ENCODE measurements at places on chromosomes 1 and 21. TPM values are rescaled to one million over a fixed set of nuclear protein-coding genes. Genes with fewer than 3 reads are reported as not detected.

DNA sequence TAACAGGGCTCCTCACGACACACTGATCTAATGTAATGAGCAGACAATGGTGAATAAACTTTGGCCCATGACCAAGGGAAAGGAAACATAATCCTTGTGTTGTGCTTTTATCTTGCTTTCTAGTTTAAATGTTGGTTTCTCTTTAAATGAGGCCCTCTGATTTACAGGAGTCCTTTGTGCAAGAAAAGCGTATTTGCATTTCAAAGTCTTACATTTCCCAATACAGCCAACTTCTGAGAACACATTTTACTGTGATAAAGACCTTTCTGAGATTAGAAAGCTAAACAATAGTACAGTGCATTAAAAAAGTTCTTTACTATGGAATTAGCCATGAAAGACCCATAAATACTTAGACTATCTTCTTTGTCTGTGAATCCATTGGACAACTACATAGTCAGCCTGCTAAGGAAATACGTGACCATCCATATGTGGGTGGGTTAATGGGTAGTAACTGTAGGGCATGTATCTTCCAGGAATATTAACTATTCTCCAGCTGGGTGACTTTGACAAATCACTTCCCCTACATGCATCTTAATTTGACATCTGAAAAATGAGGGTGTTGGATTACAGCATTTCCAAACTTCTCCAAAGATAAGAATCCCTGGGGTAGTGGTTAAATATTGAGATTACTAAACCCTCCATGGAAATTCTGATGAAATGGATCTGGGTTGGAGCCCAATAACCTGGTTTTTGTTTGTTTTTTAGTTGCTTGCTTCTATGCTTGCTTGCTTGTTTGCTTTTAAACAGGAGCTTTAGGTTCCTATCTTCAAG is 50.3 kb upstream of the USP1 start:
- H3K36me3 ChIP-seq = no peaks in the 10 kb centered on the region
- H3K27me3 ChIP-seq = no peaks in the 10 kb centered on the region
- H3K27ac ChIP-seq = no peak overlapping the region
- DNase-seq = no peak

GRCh38 chr21:23471877-23472276 is 2135.4 kb downstream of the MRPL39 start:
- H3K36me3 ChIP-seq = no peaks in the 10 kb centered on the region
- no peak overlapping the region for H3K4me3 ChIP-seq
- H3K4me1 ChIP-seq = no peaks in the 10 kb centered on the region
- H3K27ac ChIP-seq = no peak overlapping the region
- no peaks in the 10 kb centered on the region for H3K27me3 ChIP-seq

- H3K4me1 ChIP-seq = no peaks in the 10 kb centered on the region
- H3K36me3 ChIP-seq = no peaks in the 10 kb centered on the region
- peak; percentile 70 for DNase-seq
- no peaks in the 10 kb centered on the region for H3K27me3 ChIP-seq
- peak overlapping the region; percentile 2 for H3K27ac ChIP-seq
Observed at GRCh38 chr1:177984136-177984525, 14.3 kb upstream of the SEC16B start.

- peaks cover 17% of the 10 kb centered on the region for H3K4me1 ChIP-seq
- DNase-seq = no peak
- H3K27me3 ChIP-seq = no peaks in the 10 kb centered on the region
- no peaks in the 10 kb centered on the region for H3K36me3 ChIP-seq
- peak overlapping the region; percentile 27 for H3K4me3 ChIP-seq
- peak overlapping the region; percentile 46 for H3K27ac ChIP-seq
Observed at GRCh38 chr1:212566522-212567479, 41.8 kb upstream of the ATF3 start.

- no peak overlapping the region for H3K27ac ChIP-seq
- H3K4me1 ChIP-seq = no peaks in the 10 kb centered on the region
- no peak for DNase-seq
- peaks cover 6% of the 10 kb centered on the region for H3K36me3 ChIP-seq
Observed at GRCh38 chr1:174274452-174274851, 115.1 kb downstream of the RABGAP1L start.

- no peaks in the 10 kb centered on the region for H3K27me3 ChIP-seq
- no peak overlapping the region for H3K27ac ChIP-seq
- H3K36me3 ChIP-seq = no peaks in the 10 kb centered on the region
- H3K4me1 ChIP-seq = peaks cover 6% of the 10 kb centered on the region
- no peak overlapping the region for H3K4me3 ChIP-seq
- DNase-seq = no peak
Observed at GRCh38 chr1:217138799-217139466, 415.7 kb upstream of the ESRRG start.

- H3K4me3 ChIP-seq = no peak overlapping the region
- no peaks in the 10 kb centered on the region for H3K4me1 ChIP-seq
- no peak for DNase-seq
- H3K27me3 ChIP-seq = no peaks in the 10 kb centered on the region
- no peaks in the 10 kb centered on the region for H3K36me3 ChIP-seq
- no peak overlapping the region for H3K27ac ChIP-seq
Observed at GRCh38 chr1:36981126-36981525, 53.2 kb downstream of the GRIK3 start.

DNA sequence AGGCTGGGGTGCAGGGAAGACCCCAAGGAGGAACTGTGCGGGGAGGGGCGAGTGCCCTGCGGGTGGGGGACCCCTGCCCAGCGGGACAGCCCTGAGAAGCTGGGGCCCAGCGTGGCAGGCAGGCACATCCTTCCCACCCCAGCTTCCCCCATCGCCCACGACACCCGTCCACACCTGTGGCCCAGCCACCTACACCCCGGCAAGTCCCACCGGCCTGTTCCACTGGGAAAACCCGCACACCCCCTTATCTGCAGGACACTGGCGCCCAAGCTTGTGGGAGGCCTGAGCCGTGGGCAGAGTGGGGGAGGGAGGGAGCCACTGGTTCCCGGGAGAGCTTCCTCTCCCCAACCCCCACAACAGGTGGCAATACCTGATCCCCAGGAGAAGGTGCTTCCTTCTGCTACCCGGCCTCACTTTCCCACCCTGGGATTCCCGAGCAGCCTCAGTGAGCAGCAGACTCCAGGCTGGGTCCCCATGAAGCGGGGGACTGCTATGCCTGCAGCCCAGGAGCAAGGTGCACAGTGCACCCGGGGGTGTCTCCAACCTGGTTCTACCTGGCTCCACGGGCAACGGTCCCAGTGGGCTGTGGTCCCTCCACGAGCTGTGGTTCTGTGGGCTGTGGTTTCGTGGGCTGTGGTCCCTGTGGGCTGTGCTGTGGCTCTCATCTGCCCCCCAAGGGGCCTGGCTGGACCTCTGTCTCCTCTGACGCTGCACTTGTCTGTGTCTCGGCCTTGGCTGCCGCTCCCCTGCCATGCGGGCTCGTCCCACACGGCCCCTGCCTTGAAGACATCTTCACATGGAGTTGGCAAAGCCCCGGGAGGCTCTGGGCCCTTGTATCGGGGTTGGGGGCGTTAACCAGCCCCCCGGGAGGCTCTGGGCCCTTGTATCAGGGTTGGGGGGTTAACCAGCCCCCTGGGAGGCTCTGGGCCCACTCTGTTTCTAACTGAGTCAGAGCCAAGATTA is 37.8 kb upstream of the POFUT2 start:
- H3K4me1 ChIP-seq = no peaks in the 10 kb centered on the region
- H3K27me3 ChIP-seq = no peaks in the 10 kb centered on the region
- no peaks in the 10 kb centered on the region for H3K36me3 ChIP-seq
- no peak for DNase-seq

GRCh38 chr1:154846565-154847442 is 23.3 kb downstream of the KCNN3 start:
- H3K36me3 ChIP-seq = no peaks in the 10 kb centered on the region
- no peak overlapping the region for H3K4me3 ChIP-seq
- H3K27ac ChIP-seq = no peak overlapping the region
- no peak for DNase-seq

- H3K27me3 ChIP-seq = no peaks in the 10 kb centered on the region
- no peaks in the 10 kb centered on the region for H3K36me3 ChIP-seq
- H3K27ac ChIP-seq = no peak overlapping the region
- no peak for DNase-seq
- no peaks in the 10 kb centered on the region for H3K4me1 ChIP-seq
Observed at GRCh38 chr1:91098299-91098906, 76.6 kb upstream of the ZNF644 start.

BTBD19 gene
- 5.6 TPM for total RNA-seq

LCE2C gene
- total RNA-seq = not detected

SPATA6 gene
- 6.2 TPM for total RNA-seq

PKP1 gene
- not detected for total RNA-seq

ACP6 gene
- total RNA-seq = 6.1 TPM

LAMB3 gene
- total RNA-seq = 11.1 TPM
